ENCODE measurements at places on chromosomes 6 and 20. TPM values are rescaled to one million over a fixed set of nuclear protein-coding genes. Genes with fewer than 3 reads are reported as not detected.

- no peak overlapping the region for H3K27ac ChIP-seq
- no peaks in the 10 kb centered on the region for H3K27me3 ChIP-seq
- no peak overlapping the region for H3K4me3 ChIP-seq
- no peak for DNase-seq
Observed at GRCh38 chr6:110618591-110619267, 142.3 kb upstream of the SLC22A16 start.

DSP gene
- total RNA-seq, result 127 TPM

DNA sequence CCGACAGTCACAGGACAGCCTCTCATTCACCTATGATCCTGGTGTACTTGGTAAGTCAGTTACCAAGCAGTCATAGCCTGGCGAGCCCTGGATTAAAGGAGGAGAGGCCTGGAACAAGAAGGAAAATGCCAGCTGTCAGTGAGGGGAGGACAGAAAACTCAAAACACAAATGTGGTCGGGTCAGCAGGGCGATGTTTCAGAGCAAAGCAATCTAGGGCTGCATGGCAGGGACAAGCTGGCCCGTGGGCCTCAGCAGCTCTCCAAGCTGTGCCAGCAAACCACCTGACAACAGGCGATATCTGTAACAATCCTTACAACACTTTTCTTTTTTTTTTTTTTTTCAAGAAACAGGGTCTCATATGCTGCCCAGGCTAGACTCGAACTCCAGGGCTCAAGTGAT is 40.3 kb downstream of the MGME1 start:
- H3K27me3 ChIP-seq, result no peaks in the 10 kb centered on the region
- H3K27ac ChIP-seq, result no peak overlapping the region
- H3K4me3 ChIP-seq, result no peak overlapping the region
- peaks cover 11% of the 10 kb centered on the region for H3K4me1 ChIP-seq
- DNase-seq, result peak; percentile 28
- no peaks in the 10 kb centered on the region for H3K36me3 ChIP-seq

DDO gene
- not detected for total RNA-seq

ANKRD60 gene
- not detected for total RNA-seq

MUCL3 gene
- under 0.01 TPM for total RNA-seq

DNA sequence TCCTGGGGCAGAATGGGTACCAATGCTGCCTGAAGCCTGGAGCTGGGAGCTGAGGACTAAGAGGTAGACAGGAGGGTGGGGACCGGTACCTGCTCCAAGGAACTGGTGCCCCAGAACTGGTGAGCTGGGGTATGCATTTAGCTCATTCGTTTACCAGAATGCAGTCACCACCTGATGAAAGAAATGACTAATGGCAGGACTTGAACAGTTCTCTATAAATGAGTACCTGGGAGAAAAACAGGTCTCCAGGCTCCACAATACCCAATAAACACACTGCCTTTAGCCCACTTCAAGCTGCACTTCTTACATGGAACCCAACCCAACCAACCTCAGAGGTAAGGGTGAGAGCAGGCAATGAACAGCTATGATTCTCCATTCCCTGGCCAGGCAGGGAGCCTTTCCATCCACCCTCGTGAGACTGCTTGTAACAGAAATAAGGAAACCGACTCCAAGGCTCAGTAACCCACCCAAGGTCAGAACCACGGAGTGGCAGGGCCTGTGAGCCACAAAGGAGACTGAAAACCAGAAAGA is 15.4 kb downstream of the FKBP1A start:
- H3K27ac ChIP-seq, result no peak overlapping the region
- H3K27me3 ChIP-seq, result no peaks in the 10 kb centered on the region
- no peaks in the 10 kb centered on the region for H3K36me3 ChIP-seq
- H3K4me1 ChIP-seq, result peaks cover 35% of the 10 kb centered on the region
- no peak overlapping the region for H3K4me3 ChIP-seq

- H3K4me3 ChIP-seq, result no peak overlapping the region
- no peak for DNase-seq
- no peak overlapping the region for H3K27ac ChIP-seq
- no peaks in the 10 kb centered on the region for H3K27me3 ChIP-seq
Observed at GRCh38 chr6:106413016-106413415, 52.5 kb downstream of the CRYBG1 start.

AGPAT1 gene
- total RNA-seq, result 16.1 TPM

CYP24A1 gene
- total RNA-seq, result not detected

- H3K27me3 ChIP-seq, result no peaks in the 10 kb centered on the region
- peaks cover 8% of the 10 kb centered on the region for H3K4me1 ChIP-seq
- no peak overlapping the region for H3K27ac ChIP-seq
- no peaks in the 10 kb centered on the region for H3K36me3 ChIP-seq
Observed at GRCh38 chr6:121828146-121828886, 392.9 kb downstream of the GJA1 start.

GRCh38 chr20:54160065-54161007 is 13.4 kb downstream of the CYP24A1 start:
- no peak overlapping the region for H3K4me3 ChIP-seq
- H3K4me1 ChIP-seq, result no peaks in the 10 kb centered on the region
- H3K27ac ChIP-seq, result no peak overlapping the region
- DNase-seq, result no peak

DNA sequence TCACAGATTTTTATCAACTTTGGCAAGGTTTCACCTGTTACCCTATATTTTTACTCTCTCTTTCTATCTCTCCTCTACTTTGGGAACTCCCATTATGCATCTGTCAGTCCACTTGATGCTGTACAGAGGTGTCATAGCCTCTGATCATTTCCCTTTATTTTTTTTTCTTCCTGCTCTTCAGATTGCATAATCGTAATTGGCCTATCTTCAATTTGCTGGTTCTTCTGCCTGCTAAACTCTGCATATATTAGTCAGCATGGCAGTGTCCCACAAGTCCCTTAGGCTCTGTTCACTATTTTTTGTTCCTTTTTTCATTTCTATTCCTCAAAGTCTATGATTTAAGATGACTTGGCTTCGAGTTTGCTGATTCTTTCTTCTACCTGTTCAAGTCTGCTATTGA is 44.7 kb upstream of the MICB start:
- no peaks in the 10 kb centered on the region for H3K36me3 ChIP-seq
- no peak overlapping the region for H3K4me3 ChIP-seq
- DNase-seq, result no peak

IL20RA gene
- total RNA-seq, result 23.7 TPM

AK9 gene
- total RNA-seq, result 20.1 TPM

DNAAF9 gene
- total RNA-seq, result 10.1 TPM

RSPH4A gene
- not detected for total RNA-seq

MAP3K7 gene
- 7.3 TPM for total RNA-seq

GRCh38 chr6:39669973-39670342 is 55.2 kb downstream of the KIF6 start:
- no peaks in the 10 kb centered on the region for H3K27me3 ChIP-seq
- no peak overlapping the region for H3K4me3 ChIP-seq
- DNase-seq, result no peak
- no peak overlapping the region for H3K27ac ChIP-seq
- no peaks in the 10 kb centered on the region for H3K36me3 ChIP-seq
- no peaks in the 10 kb centered on the region for H3K4me1 ChIP-seq

ZC2HC1B gene
- not detected for total RNA-seq

ADAM33 gene
- 11.2 TPM for total RNA-seq

- no peak for DNase-seq
- no peaks in the 10 kb centered on the region for H3K27me3 ChIP-seq
- no peaks in the 10 kb centered on the region for H3K4me1 ChIP-seq
- H3K27ac ChIP-seq, result no peak overlapping the region
- H3K36me3 ChIP-seq, result no peaks in the 10 kb centered on the region
Observed at GRCh38 chr6:56087421-56087820, 160.0 kb downstream of the COL21A1 start.

DNA sequence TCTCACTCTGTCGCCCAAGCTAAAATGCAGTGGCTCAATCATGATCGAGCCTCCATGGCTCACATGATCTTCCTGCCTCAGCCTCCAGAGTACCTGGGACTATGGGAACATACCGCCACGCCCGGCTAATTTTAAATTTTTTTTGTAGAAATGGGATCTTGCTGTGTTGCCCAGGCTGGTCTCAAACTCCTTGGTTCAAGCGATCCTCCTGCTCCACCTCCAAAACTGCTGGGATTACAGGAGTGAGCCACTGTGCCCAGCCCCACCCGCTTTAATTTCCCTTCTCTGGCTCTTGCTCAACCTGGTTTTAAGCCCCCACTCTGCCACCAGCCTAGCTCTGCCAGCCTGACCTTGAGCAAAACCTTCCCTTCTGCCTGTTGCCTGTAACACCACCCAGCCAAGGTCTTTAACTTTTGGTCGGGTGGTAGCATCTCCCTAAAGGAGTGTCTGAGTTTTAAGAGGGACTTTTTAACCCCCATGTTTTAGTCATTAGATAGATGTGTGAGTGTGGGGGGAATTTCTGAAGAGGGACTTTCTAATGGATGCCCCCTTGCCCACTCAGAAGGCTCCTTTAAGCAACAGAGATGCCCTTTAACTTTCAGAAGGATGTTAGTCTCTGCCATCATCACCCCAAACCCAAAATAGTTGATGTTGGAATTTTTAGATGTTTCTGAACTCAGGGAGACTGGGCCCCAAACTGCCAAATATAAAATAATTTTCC is 71.8 kb upstream of the FOXP4 start:
- no peak overlapping the region for H3K27ac ChIP-seq
- no peak overlapping the region for H3K4me3 ChIP-seq
- DNase-seq, result no peak
- no peaks in the 10 kb centered on the region for H3K27me3 ChIP-seq
- peaks cover 10% of the 10 kb centered on the region for H3K4me1 ChIP-seq

CLPSL2 gene
- total RNA-seq, result not detected

- H3K4me3 ChIP-seq, result no peak overlapping the region
- DNase-seq, result no peak
- no peak overlapping the region for H3K27ac ChIP-seq
- H3K36me3 ChIP-seq, result no peaks in the 10 kb centered on the region
- H3K4me1 ChIP-seq, result no peaks in the 10 kb centered on the region
Observed at GRCh38 chr20:6566821-6567220, 200.7 kb upstream of the BMP2 start.

ARFGAP1 gene
- total RNA-seq, result 52.7 TPM

GRCh38 chr6:159555082-159555875 is 137.8 kb downstream of the SOD2 start:
- H3K4me3 ChIP-seq, result no peak overlapping the region
- no peak overlapping the region for H3K27ac ChIP-seq
- DNase-seq, result no peak
- no peaks in the 10 kb centered on the region for H3K4me1 ChIP-seq

DNA sequence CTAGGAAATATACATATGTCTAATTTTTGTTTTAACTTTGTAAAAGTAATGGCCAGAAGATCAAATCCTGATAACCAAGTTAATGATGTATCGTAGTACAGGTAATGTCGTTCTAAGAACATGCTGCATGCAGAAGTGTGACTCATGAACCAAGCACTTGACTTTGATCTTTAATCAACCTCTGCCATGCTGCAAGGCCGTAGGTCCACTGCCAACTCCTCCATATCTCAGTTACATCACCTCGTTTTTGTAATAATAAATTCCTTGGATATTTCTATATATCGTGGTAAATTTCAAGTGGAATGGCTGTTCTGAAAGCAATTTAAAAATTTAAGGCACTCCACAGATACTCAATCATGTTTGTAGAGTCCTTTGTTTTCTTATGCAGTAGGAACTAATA is 771.7 kb downstream of the EPHA7 start:
- no peaks in the 10 kb centered on the region for H3K4me1 ChIP-seq
- DNase-seq, result no peak
- H3K27me3 ChIP-seq, result no peaks in the 10 kb centered on the region
- H3K27ac ChIP-seq, result no peak overlapping the region
- H3K36me3 ChIP-seq, result no peaks in the 10 kb centered on the region

- H3K4me3 ChIP-seq, result no peak overlapping the region
- peaks cover 26% of the 10 kb centered on the region for H3K4me1 ChIP-seq
- no peaks in the 10 kb centered on the region for H3K36me3 ChIP-seq
- H3K27ac ChIP-seq, result no peak overlapping the region
- no peaks in the 10 kb centered on the region for H3K27me3 ChIP-seq
- DNase-seq, result no peak
Observed at GRCh38 chr6:5084360-5084780, 771 bp upstream of the PPP1R3G start.

- peak; percentile 67 for DNase-seq
- no peak overlapping the region for H3K4me3 ChIP-seq
- peaks cover 29% of the 10 kb centered on the region for H3K4me1 ChIP-seq
Observed at GRCh38 chr20:53917145-53918019, 153.0 kb downstream of the BCAS1 start.

- no peak overlapping the region for H3K27ac ChIP-seq
- H3K4me3 ChIP-seq, result no peak overlapping the region
- DNase-seq, result no peak
- no peaks in the 10 kb centered on the region for H3K27me3 ChIP-seq
- no peaks in the 10 kb centered on the region for H3K4me1 ChIP-seq
Observed at GRCh38 chr6:121216928-121217327, 117.4 kb downstream of the TBC1D32 start.

- H3K36me3 ChIP-seq, result no peaks in the 10 kb centered on the region
- no peaks in the 10 kb centered on the region for H3K27me3 ChIP-seq
- H3K4me3 ChIP-seq, result no peak overlapping the region
- no peak for DNase-seq
- peaks cover 18% of the 10 kb centered on the region for H3K4me1 ChIP-seq
Observed at GRCh38 chr6:73569121-73569520, 48.3 kb upstream of the EEF1A1 start.

DNA sequence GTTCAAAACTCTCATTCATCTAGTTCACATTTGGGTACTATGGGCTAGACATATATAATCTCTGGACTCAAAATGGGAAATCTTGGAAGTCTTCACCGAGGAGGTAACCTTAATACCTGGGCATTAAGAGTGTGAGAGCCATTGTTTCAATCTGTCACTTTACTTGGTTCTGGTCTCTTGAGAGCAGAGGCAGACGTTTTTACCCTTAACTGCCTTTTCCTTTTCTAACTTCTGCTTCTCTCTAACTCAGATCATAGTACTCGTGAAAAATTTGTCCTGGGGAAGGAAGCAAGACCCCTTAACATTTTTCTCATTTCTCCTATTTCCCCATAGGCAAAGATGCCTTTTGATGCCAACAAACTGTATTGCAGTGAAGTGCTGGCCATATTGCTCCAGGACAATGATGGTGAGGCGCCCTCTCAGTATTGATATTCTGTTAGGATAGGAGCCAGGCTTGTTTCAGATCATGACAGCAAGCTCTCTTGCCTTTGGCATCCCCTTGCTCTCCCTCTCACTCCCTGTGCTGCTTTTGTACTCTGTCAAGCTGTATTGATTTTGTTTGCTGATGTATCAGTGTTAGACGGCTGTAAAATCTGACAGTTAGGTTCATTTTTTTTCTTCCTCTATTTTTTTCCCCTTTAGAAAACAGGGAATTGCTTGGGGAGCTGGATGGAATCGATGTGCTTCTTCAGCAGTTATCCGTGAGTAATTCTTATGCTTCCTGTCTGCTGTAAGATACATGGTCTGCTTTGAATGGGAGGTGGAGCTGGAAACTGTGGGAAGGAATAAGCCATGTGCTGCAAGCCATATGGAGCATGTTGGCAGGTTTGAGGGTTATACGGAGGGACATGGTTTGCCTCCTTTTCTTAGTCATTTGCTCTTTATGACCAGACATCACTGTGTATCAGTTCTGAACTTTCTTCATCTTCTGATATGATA is 83.5 kb downstream of the CTNNBL1 start:
- no peaks in the 10 kb centered on the region for H3K36me3 ChIP-seq
- H3K4me3 ChIP-seq, result no peak overlapping the region
- no peak for DNase-seq
- H3K4me1 ChIP-seq, result no peaks in the 10 kb centered on the region

- DNase-seq, result no peak
- H3K4me3 ChIP-seq, result no peak overlapping the region
- no peak overlapping the region for H3K27ac ChIP-seq
- no peaks in the 10 kb centered on the region for H3K36me3 ChIP-seq
- H3K4me1 ChIP-seq, result no peaks in the 10 kb centered on the region
- no peaks in the 10 kb centered on the region for H3K27me3 ChIP-seq
Observed at GRCh38 chr20:46938434-46938833, 43.8 kb downstream of the EYA2 start.

Measured in body of pancreas (tissue), 4 donors.